ENCODE measurements at places on chromosomes 6 and 20. TPM values are rescaled to one million over a fixed set of nuclear protein-coding genes. Genes with fewer than 3 reads are reported as not detected.

GRCh38 chr6:16729183-16729691, 32.0 kb downstream of the ATXN1 start:
- DNase-seq = peak; percentile 61

GRCh38 chr6:122839906-122840305, 50.8 kb downstream of the SMPDL3A start:
- no peak for DNase-seq

DNA sequence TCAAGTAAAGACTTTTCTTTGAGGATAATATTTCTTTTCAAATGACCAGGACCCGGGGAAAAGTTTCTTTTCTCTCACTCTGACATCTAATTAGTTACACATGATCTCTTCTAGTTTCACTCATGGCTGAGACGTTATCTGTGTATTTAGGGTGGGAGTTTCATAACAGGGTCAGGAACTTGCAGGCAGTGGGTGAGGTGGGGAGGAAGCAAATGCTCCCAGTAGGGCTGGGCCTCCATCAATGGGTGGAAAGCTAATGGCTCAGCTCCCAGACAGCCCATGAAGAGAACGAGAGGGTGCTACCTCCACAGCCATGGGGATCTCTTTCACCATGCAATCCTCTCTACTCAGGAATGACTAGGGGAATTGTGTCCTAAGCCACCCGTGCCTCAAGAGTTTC, 119.3 kb downstream of the F13A1 start:
- no peak for DNase-seq

DNA sequence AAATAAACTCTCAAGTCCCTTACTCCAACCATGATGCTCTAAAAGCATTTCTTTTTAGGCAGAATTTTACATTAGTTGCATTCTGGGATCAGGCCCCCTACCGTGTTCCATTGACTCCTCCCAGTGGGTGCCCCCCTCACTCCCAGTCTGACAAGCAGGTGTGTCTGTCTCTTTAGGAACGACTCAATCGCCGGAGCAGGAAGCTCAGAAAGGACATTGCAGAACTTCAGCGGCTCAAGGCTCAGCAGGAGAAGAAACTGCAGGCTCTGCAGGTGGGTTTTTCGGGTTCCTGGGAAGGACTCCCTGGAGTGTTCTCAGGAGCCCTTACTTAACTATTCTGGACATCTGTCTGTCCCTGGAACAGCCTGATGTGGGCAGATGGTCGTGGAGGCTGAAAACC, 9.9 kb downstream of the TRIM40 start:
- no peak for DNase-seq

- DNase-seq = no peak
Observed at GRCh38 chr6:42873313-42873712, 6.1 kb upstream of the RPL7L1 start.

DNA sequence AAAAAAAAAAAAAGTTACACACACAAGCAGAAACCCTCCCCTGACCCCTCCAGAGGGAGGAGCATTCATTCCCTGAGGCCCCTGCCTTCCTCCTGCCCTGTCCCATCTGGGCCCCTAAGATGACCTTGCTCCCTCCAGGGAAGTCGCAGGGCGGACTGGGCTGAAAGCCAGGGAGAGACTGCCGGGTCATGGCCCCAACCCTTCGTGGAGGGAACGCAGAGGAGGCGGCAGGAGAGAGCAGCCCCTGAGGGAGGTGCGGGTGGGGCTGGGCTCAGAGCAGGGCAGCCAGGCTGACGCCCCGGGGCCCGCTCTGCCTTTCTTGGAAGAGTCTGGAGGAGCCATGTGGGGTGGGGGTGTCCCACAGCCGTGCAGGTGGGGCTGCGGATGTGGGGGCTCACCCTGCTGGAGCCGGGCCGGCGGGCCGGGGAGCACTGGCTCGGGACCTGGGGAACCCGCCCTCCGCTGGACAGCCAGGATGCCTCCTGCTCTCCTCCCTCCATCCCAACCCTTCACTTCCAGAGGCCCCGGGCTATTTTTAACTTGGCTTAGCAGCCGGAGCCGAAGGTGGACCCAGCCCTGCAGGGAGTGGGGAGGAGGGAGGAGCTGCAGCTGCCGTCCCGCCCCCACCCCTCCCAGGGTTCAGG, 15.0 kb upstream of the ABHD16B start:
- peak; percentile 50 for DNase-seq

DNA sequence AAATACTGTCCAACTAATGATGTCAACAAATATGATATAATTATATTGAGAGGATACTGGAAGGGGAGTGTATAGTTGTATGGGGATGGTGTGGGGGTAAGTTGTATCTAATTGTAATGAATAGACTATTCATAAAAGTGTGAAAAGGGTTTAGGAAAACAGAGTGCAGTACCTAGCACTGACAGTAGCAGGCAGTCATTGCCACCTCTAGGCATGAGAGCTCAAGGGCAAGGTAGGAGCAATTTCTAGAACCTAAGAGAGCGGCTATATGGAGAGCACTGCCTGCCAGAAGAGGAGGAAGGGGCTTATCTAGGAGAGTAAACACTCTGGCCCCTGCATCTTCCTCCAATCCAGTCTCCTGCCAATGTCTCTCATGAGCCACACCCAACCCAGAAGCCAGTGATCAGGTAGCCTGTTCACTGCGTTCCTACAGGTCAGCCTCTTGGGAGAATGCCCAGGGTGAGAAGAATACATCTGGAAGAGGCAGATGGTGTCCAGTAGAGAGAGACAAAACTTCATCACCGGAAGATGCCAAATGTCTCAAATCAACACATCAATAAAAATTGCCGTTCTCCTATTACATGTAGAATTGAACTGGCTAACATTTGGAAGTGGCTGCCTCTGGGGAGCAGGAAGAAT, 200.0 kb downstream of the LY86 start:
- peak; percentile 41 for DNase-seq

GRCh38 chr6:70124443-70124842, 178.4 kb downstream of the COL9A1 start:
- DNase-seq = no peak

GRCh38 chr6:158775832-158776231, 43.3 kb downstream of the EZR start:
- no peak for DNase-seq

- DNase-seq = peak; percentile 35
Observed at GRCh38 chr20:58377766-58378401, 11.1 kb upstream of the VAPB start.

DNA sequence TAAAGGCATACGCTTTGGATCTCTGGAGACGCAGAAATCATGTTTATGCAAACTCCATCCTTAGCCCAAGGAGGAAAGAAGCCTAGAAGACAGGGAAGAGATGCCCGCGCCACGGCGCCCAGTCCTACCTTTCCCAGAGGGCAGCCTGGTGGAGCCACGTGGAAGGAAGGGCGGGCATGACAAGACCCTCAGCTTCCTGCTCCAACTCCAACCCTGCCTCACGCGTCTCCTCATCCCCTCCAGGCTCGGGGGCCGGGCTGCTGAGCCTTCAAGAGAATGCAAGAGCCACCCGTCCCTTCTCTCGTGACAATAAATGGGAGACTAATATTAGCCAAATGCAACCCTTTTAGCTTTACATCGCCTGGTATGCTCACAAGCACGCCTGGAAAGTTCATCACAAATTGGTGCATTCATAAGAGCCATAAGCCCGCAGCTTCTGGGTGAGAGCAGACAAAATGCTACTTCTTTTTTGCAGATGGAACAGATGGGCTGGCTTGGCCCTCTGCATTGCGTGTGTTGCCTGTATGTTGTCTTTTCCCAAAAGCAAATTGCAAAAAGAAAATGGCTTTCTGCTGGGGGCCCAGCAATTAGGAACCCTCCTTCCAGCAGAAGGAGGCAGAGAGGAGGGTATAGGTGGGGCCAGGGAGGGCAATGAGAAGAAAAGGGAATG, 8.2 kb upstream of the NTSR1 start:
- no peak for DNase-seq

GRCh38 chr6:28443112-28443773, at the start of gene ZSCAN23:
ZSCAN23 (minus strand) TSS chr6:28443491; CDS start chr6:28436266, 7,225 bp downstream.
- DNase-seq = peak; percentile 95

DNA sequence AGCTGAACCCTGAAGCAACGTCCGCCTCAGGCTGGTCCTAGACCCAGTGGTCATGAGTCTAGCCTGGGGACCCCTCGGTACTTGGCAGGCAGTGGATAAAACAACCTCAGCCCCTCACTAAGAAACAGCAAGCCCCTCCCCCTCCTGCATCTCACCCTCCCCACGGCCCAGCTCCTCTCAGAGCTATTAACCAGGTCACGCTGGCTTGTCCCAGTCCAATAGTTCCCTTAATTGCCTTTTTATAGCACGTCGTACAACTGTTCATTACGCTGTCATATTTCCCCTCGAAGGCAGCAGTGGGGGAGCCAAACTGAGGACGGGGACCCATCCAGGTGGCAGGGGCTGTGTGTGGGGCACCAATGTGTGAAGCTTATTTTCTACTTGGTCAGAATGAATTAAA, 8.6 kb upstream of the SLC32A1 start:
- DNase-seq = no peak

DNA sequence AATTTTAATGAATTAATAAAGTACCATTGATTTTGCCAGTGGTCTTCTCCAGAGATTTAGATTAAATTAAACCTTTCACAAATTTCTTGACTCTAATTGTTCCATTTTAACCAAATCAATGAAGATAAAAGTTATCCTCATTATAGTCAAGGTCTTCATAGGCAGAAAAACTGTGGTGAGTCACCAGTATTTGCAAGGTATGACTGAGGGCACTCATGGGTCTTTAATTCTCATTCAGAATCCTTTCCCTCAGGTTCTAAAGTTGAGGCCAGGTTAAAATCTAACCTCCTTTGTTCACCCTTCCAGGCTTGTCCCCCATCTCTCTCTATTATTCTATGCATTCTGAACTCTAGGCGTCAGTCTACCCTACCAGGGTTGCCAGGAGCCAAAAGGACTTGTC, 93.9 kb downstream of the JAG1 start:
- DNase-seq = no peak

- DNase-seq = no peak
Observed at GRCh38 chr6:118489990-118490389, 58.1 kb upstream of the PLN start.

DNA sequence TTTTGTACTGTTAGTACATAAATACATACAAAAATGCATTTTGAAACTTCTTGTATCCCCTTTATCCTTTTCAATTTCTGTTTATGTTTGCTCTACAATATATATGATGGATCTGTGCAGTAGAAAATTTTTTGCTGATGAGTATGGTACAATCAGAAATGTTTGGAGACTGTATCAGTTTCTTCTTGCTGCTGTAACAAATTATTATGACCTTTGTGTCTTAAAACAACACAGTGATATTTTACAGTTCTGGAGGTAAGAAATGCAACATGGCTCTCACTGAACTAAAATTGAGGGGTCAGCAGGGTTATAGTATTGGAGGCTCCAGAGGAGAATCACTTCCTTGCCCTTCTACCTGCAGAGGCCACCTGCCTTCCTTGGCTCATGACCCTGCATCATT, 184.4 kb downstream of the EYA2 start:
- no peak for DNase-seq

GRCh38 chr20:8215361-8215781, 83.3 kb downstream of the PLCB1 start:
- DNase-seq = no peak

DNA sequence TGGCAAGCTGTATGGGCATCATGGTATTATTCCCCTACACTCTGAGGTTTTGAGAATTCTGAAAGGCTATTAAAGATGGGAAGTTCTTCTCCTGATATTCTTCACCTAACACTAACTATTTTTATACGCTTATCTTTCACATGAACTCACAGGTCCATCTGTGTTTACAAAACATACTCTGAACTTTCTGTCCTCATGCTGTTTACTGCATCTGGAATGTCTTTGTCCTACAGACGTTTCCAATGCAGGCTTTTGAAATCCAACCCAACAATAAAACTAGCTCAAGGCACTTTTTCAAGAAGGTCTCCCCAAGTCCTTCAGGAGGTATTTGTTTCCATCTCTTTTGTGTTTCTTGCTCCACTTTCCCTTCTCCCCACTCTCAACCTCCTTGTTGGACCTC, 60.5 kb upstream of the MLIP start:
- DNase-seq = no peak

- DNase-seq = no peak
Observed at GRCh38 chr6:142339113-142339512, 37.3 kb downstream of the ADGRG6 start.

DNA sequence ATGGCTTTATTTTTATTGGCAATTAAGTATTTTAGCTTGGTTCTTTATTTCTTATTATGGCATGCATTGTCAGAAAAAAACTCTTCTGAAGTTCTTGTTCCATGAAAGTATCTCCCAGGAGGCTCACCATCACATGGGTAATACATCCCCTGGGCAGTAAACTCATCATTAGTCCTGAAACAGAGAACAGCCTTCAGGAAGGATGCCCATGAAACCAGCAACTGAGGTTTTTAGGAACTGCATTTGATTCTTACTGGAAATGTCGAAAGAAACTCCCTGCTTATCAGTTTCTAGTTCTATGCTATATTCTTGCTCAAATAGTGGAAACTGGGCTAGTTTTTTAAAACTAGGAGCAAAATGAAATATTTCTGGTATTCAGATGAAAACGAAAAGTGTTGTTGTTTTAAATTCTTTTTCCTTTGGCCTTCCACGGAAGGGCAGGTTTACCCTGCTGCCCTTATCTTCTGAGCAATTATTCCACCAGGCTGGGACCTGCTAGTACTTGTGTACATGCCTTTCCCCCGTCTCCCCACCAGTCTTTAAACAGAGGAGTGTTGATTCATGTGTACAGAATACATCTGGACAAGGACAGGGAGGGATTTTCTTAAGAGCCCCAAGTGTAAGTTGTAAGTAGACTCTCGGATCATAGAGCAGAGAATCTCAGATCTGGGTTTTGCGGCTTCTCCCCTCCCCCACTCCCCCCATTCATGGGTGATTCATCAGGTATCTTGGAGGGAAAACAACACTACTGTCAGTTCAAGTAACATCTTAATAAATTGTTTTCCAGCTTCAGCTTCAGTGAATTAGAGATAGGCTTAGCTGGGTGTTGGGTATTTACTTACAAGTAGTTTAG, 81.5 kb downstream of the RTN4IP1 start:
- DNase-seq = peak; percentile 11

GRCh38 chr6:114523508-114523907, 180.7 kb upstream of the HS3ST5 start:
- DNase-seq = no peak

GRCh38 chr6:110534731-110535492, 58.5 kb upstream of the SLC22A16 start:
- peak; percentile 95 for DNase-seq

DNA sequence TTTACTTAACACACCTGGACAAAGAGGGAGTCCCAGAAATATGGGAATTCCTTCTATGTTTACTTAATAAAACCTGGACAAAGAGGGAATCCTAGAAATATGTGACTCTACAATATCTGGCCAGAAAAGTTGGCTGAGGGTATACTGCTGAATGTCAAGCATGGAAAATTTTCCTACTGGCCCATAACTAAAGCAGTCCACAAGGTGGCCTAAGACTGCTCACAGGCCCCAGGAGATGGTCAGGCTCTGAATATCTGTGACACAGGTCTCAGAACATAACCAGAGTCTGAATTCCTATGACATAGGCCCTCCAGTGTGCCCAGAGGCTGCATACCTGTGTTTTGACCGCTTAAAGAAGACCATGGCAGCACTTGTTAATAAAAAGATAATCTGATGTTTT, 578.2 kb upstream of the NRSN1 start:
- no peak for DNase-seq

BPIFB4 gene
- polyA plus RNA-seq = not detected

BTN1A1 gene
- not detected for polyA plus RNA-seq

KCNK16 gene
- polyA plus RNA-seq = not detected

ZFP57 gene
- not detected for polyA plus RNA-seq

DOK5 gene
- 16.0 TPM for polyA plus RNA-seq

Measured in GM23248 (cell line).